SJCRH30 (cell line): ENCODE measurements at places on chromosomes 5 and 9. TPM values are rescaled to one million over a fixed set of nuclear protein-coding genes. Genes with fewer than 3 reads are reported as not detected.
A peak's percentile ranks its signal among the peaks of the same experiment; 100 is the strongest.

GRCh38 chr5:54561651-54562050, 44.1 kb downstream of the SNX18 start:
- no peak for DNase-seq

DNA sequence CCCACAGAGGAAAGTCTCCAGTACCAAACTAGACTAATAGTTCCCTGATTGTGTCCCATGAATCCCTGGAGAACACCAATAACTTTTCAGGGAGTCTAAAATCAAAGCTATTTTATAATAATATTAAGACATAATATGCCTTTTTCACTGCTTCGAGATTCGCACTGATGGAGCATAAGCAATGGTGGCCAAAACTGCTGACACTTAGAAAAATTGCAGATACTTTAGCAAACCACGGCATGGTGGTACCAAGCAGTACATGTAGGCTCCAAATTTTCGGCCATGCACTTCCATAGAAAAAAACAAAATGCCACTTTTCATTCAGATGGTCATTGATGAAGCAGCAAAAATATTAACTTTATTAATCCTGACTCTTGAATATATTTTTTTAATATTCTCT, 100.3 kb upstream of the PCSK1 start:
- no peak for DNase-seq

- no peak for DNase-seq
These were observed 178.5 kb downstream of the GABBR2 start for GRCh38 chr9:98530275-98530674.

RHOBTB3 gene
- total RNA-seq, result 194 and 212 TPM in 2 replicates

MZB1 gene
- 0.24 TPM in 1 of 2 replicates, not detected in the other for total RNA-seq

DNA sequence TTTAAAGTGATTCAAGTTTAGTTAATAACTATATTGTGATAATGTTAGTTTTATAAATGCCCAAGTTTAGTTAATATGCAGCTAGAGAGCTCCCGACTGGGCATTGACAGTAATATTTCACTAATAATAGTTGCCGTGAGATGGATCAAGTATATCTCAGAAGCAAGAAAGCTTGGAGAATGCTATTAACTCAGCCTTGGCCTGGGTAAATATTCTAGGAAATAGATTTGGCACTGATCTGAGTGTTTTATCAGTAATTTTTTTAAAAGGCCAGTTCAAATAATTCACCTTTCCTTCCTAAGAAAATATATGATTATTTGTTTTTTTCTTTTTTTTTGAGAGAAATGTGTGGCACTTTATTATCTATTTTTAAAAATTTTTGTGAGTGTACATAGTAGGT, 305.3 kb downstream of the CSNK1G3 start:
- no peak for DNase-seq

DNA sequence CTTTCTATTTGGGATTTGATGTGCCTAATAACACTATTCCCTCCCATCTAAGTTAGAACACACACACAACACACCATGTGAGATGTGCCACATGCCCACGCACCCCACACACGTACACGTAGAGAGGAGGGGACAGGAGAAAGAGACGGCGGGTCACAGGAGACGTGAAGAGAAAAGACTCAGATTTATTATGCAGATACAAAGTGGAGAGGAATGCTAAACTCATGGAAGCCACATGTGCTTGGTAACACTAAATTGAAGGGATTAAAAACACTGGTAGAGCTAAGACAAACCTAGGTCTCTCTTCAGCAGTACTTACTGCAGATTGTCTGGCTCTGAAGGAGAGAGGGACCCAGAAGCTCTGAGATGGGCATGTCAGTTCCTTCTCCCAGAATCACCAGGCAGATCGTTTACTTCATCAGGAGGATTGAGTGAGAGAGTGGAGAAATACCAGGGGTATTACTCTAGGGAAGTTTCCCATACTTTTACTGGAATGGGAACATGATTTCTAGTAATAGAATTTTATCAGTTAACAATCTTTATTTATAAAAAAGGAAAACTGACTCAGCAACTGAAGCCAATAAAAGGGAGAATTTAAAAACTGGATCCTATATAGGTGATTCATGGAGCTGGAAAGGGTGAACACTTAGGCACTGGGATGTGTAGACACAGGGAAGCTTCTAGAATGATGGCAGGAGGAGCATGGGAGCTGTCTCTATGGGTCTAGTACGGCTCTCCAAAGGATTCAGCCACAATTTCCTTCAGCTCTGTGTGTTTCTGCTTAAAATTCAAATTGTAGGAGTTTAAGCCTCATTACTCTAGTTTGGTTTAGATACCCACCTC, 139.4 kb downstream of the MACIR start:
- no peak for DNase-seq

PCDHA12 gene
- total RNA-seq, result not detected in 2 replicates

DNA sequence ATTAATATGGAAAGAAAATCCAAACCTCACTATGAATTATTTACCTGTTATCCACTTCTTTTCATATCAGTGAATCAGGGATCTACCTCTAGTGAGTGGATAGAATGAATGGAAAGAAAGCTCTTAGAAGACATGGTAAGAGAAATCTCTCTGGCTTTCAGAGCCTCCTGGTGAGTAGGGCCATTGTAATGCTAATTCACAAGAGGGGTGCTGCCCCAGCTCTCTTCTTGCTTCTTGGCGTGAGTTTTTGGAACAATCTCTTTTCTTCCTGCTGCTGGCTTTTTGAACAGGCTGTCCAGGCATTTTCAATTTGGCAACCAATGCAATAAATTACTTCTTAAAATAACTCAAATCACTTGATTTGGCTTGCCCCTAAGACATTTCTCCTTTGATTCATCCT, 49.9 kb upstream of the KCNN2 start:
- DNase-seq, result no peak

CEP78 gene
- 75.7 and 89.2 TPM in 2 replicates for total RNA-seq

ZNF883 gene
- total RNA-seq, result not detected in 2 replicates

DNA sequence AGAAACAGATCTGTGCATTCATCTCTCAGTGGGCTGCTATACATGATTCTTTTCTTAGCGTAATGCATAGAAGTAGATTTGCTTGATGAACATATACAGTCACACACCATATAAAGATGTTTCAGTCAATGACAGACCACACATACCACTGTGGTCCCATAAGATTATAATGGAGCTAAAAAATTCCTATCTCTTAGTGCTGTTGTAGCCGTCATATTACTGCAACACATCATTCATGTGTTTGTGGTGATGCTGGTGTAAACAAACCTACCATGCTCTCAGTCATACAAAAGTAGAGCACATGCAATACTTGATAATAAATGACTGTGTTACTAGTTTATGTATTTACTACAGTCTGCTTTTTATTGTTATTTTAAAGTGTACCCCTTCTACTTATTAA, 214.3 kb downstream of the ARHGAP26 start:
- no peak for DNase-seq

DNA sequence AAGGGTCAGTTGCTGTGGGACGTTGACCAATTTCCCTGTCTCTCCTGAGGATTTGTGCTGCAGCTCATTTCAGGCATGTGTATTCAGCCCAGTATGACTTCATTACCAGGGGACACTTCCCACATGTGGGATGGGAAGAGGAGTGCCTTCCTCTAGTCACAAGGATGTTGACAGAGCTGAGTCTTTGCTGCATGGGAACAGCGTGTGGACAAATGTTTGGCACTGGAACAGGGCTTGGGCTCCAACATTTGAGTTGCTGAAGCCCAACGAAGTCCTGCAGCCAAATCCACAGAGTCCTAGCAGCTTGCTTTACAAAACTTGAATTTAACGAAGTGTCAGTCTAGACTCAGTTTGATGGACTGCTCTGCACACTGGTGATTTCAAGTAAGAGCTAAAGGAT, 283.2 kb downstream of the SH3GL2 start:
- no peak for DNase-seq

- DNase-seq, result no peak
These were observed 3.5 kb downstream of the BOD1 start for GRCh38 chr5:173612948-173613347.

STC2 gene
- 114 TPM in 2 replicates for total RNA-seq

DNA sequence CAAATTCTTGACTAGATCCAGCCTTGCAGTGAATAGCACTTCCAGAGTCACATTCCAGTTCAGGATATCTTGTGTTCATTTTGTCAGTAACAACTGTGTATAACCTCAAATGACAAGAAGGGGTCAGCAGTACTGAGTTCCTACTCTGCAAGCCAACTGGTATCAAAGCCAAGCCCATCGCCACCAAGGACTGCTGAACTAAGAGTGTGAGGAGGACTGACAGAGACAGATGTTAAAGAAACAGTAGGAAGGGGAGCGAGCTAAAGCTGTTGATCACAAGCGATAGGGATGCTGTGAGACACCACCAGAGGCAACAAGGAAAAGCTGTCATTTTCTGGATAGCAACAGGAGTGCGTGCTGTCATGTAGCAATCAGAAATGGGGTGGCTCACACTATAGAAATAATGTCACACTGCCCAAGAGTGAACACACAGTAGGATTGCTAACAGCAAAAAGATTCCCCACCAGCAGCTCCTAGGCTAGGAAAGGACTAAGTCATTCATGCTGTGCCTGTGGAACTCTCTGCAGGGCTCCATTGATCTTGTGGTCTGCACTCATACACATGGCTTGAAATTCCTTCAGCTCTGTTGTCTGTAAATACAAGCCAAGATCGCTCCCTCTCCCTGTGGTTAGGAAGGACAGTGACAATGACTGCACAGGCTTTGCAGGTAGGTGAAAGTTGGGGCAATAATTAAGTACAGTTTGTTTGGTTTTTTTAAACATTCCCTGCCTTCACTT, 658.6 kb downstream of the NR2F1-AS1 start:
- peak; percentile 63 for DNase-seq

DNA sequence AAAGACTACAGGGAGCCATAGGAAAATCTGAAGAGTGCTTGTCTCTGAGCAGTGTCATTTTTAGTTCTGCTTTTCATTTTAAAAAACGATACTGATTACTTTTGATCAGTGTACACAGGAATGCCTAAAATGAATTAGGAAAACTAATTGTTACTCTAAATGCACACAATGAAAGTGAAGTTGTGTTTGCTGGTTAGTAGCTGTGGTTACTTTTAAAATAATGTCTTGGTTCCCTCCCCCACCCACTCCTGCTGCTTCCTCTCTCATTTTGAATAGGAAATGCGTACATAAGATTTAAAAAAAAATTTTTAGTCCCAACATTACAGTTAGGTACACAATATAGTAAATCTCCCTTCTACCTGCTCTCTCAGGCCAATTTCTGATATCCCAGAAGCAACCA, 47.5 kb upstream of the PLPP1 start:
- DNase-seq, result no peak

PCDHA1 gene
- total RNA-seq, result not detected in 2 replicates

DNA sequence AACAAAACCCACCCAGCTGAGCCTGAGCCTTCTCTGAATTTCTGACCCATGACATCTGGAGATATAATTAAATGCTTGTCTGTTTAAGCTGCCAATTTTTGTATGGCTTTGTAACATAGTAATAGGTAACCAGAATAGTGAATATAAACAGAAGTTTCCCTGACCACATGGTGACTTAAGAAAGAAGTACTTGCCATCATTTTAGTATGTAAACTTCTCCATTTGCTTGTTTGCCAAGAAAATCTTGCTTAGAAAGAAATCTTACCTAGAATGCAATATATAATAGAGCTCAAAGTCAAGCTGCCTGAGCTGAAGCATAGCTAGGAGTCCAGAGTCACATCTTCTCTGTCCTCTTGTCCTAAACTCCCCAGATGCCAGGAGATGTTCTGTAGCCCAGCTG, 117.0 kb downstream of the PCSK1 start:
- DNase-seq, result no peak

GRCh38 chr9:18260521-18260920, 213.4 kb upstream of the ADAMTSL1 start:
- peak; percentile 78 for DNase-seq

DNA sequence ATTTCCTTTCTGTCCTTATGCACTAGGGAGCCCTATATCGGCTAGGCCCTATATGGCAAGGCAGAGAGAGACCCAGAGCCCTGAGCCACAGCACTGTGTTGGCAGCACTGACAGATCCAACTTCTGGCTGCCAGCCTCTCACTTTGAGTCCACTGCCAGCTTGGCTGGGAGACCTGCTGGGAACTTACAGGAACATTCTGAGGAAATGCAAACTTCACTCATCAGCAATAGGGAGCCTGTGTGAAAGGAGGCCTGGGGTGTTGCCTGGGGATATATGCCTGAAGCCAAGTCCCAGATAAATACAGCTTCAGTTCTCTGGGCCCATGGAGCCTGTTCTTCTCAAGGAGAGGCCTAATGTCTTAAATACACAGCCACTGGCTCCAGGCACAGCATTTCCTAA, 78.0 kb downstream of the ADRB2 start:
- no peak for DNase-seq

GRCh38 chr5:146032911-146033310, 72.5 kb downstream of the PLAC8L1 start:
- DNase-seq, result no peak

GRCh38 chr9:36940500-36940853, 93.6 kb downstream of the PAX5 start:
- DNase-seq, result no peak

PSIP1 gene
- total RNA-seq, result 148 and 172 TPM in 2 replicates

DNA sequence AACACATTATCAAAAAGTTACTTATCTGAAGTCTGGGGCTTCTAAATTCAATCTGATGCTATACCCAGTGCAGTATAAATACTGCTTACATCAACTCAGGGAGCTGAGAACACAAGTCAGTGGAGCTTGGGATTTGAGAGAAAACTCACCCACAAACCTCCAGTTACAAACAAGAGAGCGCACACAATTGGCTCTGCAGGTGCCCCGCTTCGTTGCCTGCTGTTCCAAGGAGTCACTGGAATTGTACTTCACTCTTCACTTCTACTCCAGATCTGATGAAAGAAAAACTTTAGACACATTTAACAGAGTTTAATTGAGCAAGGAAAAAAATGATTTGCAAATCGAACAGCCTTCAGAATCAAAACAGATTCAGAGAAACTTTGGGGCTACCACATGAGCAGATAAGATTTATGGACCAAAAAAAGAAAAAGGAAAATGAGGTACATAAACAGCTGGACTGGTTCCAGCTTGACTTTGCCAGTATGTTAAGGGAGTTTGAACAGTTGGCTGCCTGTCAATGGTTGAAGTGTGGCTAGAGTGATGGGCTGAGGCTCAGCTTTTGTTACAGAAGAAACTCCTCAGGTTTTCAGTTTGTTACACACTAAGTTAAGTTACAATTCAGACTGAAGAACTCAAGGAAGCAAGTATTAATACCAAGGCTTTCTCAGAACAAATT, 156.6 kb downstream of the AOPEP start:
- no peak for DNase-seq

DNA sequence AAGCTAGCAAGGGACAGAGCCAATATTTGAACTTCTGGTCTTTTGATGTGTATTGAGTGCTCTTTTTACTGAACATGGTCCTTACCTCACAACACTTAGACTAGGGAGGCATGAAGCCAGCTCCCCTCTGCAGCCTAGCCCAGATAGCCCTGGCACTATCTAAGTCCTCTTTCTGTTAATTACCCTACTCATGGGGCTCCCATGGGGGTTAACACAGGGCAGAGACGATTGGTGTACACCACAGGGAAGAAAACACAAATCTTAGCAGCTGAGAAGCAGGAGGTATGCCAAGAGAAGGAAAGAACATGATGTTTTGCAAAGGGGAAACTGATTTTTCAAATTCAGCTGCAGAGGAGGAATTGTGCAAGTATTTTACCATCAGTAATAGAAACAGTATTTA, 383.8 kb downstream of the TMEM232 start:
- DNase-seq, result no peak
